Stromal cell of bone marrow (primary cell): ENCODE measurements at places on chromosomes 7 and 10.

GRCh38 chr7:44045226-44046014, 918 bp downstream of the DBNL start:
- DNase-seq = no peak

GRCh38 chr7:157271315-157271990, 65.4 kb upstream of the DNAJB6 start:
- DNase-seq = no peak

GRCh38 chr10:116403740-116404250, 23.9 kb upstream of the PNLIPRP3 start:
- DNase-seq = no peak

GRCh38 chr7:18489624-18490023, 5.9 kb upstream of the HDAC9 start:
- no peak for DNase-seq

DNA sequence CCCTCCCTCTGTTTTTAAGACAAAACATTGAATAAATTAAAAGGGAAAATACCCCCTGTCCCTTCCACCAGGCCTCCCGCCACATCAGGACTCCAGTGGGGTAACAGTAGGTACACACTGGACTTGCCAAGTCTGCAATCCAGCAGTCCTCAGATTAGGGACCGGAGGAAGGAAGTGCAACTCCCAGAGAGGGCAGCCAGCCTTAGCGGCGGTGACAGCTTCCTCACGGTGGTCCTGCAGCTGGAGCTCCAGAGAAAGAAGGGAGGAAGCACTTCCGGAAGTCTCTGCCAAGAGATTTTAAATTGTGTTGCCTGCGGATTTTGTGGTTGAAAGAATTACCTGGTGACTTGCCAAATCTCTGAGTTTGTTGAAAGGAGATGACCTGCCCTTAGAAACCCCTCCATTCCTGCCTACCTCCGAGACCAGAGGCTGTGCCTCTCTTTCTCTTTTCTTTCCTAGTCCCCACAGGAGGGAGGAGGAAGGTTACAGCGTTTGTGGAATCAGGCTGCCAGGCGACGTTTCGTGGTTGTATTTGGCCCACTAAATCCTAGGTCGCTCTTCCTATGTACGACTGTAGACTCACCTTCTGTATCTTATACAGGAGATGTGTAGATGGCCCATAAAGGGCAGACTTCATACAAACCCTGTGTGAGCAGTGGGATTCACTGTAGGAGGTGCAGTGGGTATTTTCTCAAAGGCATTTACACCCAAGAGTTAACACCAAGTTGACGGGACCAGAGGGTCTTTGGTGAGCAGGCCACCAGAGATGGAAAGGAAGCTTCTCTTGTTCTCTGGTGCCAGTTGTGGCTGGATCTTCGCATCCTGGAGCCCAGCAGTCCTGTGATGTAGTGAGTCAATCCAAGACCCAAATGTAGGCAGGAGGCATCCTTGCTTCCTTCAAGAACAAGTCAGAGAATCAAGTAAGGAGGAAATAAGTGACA, 77.9 kb downstream of the INSIG1 start:
- no peak for DNase-seq

GRCh38 chr10:71271662-71272055, 47.4 kb upstream of the SLC29A3 start:
- no peak for DNase-seq

DNA sequence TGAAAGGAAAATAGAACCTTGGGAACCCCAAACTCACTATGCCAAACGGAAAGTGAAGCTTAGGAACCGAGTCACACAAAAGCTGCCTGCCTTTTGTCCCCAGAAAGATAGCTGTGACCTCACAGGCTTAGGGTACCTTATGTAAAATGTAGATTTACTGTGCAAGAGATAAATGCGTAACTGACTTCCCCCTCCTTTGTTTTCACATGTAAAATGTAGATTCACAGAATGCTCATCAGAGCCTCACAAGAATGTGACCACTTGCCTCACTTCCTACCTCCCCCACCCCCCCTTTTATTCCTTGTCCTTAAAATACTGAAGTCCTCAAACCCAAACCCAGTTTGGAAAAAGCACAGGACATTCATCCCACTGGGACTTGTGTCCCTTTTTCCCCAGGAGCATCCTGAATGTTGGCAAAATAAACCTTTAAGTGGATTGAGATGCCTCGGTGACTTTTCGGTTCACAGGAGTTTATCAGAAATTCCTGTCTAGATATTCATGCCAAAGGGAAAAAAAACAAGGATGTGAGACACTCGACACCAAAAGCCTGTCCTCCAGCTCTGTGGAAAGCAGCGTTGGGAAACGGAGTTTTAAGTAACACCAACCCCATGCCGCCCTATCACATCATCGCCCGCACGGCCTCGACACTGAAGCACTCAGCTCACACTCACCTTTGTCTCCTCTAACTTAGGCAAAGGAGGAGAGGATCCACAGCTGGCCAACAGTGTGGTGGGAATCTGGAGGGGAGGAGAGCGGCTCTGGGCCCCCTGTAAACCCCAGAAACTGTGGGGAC, 45.9 kb downstream of the SVIL start:
- no peak for DNase-seq

DNA sequence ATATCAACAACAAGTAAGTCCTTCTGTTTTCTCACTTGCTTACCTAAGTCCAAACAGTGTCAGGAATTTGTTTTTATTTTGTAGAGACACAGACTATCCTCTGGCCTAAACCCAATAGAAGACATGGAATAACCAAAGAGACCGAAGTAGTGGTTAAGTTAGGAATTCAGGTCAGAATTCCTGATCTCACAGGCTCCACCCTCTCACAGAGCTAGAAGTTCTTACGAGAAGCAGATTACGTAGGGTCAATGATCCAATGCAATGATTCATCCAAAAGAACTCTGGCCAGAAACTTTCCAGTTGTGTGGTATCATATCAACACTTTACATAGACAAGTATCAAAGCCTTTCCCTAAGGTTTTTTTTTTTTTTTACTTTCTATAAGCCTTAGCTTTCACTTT, 73.8 kb downstream of the IQUB start:
- DNase-seq = peak; percentile 37

DNA sequence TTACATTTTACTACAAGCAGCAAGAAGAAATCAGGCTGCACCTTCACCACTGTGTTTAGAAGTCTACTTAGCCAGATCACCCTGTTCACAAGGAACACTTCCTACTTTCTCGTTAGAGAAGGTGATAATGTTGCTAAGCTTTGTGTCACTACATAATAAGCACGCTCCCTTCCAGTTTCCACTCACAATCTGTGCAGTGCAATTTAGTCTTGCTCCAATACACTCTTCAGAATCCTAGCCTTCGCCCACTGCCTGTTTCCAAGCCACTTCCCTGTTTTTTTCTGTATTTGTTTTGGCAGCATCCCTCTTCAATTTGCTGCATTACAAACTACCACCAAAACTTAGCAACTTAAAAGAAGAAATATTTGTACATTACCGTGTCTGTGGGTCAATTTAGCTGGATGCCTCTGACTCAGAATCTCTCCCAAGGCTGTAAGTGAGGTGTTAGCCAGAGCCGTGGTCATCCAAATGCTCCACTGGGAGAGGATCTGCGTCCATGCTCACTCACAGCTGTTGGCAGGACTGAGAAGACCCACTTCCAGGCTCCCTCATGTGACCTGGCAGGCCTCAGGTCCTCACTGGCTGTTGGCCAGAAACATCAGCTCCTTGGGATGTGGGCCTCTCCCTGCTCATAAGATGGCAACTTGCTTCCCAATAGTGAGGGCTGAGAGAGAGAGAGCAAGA, 110.4 kb downstream of the PON1 start:
- DNase-seq = peak; percentile 99

DNA sequence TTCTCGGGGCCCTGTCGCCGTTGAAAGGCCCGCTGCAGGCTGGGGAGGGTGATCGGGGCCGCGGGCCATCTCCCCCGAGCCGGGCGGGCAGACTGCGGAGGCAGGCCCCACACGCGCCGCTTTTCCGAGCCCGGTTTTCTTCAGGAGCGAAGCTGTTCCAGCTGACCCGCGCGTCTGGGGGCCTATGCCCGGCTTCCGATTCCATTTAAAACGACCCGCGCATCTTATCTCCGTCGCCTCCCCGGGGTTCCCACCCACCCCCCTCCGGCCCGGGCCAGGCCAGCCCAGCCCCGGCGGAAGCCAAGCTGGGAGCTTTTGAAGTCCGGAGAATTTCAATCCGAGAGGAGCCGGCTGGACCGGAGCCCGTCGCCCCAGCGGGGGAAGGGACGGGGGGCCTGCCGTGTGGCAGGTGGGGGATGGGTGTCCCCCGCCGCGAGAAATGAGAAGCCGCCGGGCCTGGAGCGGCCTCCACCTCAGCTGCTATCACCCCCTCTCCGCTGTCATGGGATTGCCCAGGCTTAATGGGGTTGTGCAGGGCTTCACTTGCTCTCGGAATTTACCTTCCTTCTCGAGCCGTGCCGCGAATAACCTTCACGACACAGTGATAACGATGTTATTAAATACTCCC, 3.1 kb upstream of the EVX1 start:
- no peak for DNase-seq

GRCh38 chr7:134458341-134458805, 527 bp downstream of the AKR1B1 start:
- no peak for DNase-seq

DNA sequence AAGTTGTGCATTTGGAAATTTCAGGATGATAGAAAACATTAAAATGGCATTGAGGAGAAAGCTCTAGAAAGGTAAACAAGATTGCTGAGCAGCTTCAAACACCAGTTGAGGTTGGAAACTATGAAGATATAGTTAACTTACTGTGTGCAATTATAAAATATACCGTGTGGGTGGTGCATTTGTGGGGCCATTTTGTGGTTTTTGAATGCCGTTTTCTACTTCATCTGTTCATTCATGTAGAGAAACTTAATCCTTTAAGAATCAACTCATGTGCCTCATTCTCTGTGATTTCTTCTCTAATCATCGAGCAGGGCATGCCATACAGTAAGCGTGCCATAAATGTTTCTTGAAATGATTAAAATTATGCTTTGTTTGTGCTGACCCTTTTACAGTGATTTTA, 232.8 kb upstream of the TEX47 start:
- no peak for DNase-seq

- DNase-seq = no peak
These were observed 22.1 kb upstream of the PPP1R17 start for GRCh38 chr7:31664890-31665289.

DNA sequence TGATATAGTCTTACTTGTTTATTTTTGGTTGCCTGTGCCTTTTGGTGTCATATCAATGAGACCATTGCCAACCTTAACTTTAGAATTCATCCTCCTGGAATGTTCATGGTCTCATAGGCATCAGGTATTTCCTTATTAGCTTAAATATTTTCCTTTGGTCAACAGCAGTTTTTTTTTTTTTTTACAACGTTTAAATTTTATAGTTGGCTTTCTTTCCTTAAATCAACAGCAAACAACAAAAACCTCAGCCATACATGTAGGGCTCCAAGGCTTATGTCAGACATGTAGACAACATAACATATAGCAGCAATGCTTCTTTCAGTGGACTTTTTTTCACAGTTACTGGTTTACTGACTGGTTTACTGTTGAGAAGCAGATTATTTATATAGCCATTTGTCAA, 22.7 kb downstream of the ENTPD7 start:
- DNase-seq = no peak

DNA sequence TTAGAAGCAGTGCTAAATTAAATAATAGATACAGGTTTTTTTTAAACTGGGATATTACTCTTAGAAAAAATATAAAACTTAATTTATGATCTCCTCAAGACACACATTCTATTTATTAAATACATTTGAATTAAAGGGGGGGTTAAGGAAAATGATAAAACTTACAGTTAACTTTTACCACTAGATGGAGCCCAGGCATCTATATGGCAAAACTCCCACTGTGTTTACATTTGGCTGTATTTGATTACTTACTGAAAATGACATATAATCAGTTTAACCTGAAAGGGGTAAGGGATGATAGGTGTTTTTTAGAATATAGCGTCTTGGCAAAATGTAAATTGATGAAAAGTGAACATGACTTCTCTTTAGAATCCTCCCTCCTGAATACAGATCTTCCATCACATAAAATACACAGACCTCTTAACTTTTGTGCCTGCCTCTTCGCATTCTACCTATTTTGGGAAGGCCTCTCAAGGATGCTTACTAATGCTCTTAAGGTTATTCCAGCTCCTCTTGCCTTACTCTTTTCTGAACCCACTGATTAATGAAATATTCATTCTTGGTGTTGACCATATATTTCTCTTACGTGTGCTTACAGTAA, 235.7 kb downstream of the AGMO start:
- peak; percentile 18 for DNase-seq

DNA sequence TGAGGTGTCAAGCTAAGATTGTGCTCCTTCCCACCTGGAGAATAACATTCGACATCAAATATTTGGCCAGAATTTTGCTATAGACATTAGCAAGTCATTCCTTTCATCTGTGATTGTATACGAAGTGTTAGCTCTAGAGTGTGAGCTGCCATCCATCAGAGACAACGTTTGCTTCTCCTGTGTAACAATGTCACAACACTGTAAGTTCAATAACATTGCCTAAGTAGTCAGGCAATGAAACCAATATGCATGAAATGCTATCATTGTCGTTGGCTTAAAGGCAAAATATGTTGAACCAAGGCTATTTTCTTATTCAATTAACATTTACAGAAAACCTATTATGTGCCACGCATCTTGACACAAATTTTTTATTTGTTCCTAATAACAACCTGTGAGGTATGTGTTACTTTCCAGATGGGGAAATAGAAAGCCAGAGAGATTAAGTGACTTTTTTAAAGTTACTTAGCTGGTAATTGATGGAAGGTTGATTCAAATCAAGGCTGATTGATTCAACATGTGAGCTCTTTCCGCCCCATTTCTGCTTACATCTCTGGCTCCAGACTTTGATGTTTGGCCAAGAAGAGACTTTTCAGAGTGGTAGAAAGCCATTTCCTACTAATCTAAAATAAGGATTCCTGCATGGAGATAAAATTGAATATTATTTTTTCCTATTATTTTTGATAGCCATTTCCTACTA, 32.0 kb downstream of the BET1 start:
- no peak for DNase-seq

GRCh38 chr7:104894726-104895521, 119.1 kb upstream of the KMT2E start:
- no peak for DNase-seq

DNA sequence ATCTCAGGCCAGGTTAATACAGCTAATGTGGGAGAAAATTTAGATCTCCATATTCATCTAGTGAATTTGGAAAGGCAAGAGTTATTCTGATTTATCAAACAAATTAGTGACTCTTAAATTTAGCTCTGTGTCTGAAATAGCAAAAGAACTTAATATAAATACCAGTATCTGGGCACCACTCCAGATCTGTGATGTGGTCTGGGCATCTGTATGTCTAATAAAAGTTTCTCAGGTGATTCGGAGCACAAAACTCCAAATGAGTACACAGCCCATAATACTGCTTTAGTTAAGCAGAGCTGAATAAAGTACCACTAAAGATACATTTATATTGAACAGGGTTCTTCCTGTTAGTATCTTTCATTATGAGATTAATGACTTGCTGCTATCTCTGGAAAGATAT, 261.4 kb downstream of the BAMBI start:
- DNase-seq = no peak
